ENCODE measurements at places on chromosomes 13 and 19.
A peak's percentile ranks its signal among the peaks of the same experiment; 100 is the strongest.

GRCh38 chr13:109401891-109402290 lies 384.5 kb downstream of the IRS2 start:
- no peak for DNase-seq

- no peak for DNase-seq
Observed at GRCh38 chr13:50474088-50474662, 369.3 kb downstream of the DLEU7 start.

GRCh38 chr19:11560404-11561051 lies 1.5 kb upstream of the ELOF1 start:
- DNase-seq = peak; percentile 59

DNA sequence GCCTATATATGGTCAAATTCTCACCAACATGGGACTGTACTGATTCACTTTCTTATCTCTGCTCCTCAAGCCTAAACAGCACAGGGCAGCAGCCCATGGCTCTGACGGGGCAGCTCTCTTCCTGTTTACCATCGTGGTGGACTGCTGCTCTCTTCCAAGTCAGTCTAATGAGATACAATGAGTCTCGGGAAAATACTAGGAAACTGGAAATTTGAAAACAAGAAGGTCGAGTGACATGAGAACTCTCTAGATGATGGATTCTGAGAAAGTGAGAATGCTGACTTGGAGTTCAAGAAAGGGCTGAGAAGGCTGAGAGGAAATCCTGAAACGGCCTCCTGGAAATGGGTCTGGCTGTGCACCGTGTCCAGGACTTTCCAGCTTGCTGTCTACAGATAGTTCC lies 122.8 kb upstream of the ARGLU1 start:
- DNase-seq = no peak

DNA sequence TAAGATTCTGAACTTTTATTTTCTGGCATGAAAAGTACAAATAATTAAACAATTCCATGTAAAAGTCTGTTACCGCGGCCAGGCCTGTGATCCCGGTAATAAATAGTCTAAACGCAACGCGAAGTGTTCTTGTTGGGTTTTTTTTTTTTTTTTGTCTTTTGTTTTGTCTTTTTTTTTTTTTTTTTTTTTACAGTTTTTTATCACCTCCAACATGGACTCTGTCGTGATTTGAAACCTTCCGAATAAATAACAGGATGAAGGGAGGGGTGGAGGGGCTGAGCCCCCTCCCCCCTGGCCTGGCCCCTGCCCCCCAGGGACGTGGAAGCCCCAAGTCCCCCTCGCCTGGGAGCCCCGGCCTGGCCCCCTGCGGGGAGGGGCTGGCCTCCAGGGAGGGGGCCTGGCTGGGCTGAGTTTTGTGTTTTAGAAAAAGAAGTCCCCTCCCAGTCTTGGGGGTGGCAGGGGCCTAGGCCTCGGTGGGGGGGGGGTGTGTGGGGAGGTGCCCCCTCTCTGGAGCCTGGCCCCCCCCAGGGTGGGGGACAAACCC lies 16.0 kb downstream of the PRKCSH start:
- no peak for DNase-seq

- no peak for DNase-seq
Observed at GRCh38 chr19:42196011-42197001, 21.2 kb downstream of the DEDD2 start.

DNA sequence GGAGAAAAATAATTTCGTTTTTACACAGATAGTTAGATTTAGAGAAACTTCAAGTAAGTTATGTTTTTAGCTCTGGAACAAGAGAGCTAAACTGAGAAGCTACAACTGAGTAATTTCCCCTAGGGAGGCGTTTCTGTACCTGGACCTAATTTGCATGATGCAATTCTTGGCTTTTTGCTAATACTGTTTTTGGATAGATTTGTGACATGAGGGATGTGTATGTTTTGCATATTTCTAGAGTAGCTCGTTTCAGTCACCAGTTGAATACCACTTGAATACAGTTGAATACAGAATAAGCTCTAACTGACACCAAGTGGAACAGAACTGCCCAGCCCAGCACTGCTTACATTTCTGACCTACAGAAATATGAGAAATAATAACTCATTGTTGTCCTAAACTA lies 1227.9 kb upstream of the SPRY2 start:
- DNase-seq = no peak

DNA sequence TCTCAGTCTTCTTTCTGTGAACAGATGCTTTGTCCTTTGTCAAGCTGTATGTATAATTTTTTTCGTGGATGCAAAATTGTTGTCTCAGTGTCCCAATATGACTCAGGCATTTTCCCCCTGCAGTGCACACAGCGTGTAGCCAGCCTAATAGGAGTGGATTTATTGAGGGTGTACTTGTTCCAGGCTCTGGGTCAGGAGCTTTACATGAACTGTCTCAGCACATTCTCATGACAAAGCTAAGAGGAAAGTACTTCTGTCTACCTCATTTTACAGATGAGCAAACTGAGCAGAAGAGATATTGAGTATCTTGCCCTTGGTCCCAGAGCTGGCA lies 50.8 kb downstream of the STK24 start:
- no peak for DNase-seq

- DNase-seq = no peak
Observed at GRCh38 chr19:15358918-15359317, 20.7 kb downstream of the AKAP8 start.

- no peak for DNase-seq
Observed at GRCh38 chr13:94063096-94063495, 416.4 kb downstream of the DCT start.

- no peak for DNase-seq
Observed at GRCh38 chr13:48641404-48641803, 12.3 kb upstream of the CYSLTR2 start.

- peak; percentile 97 for DNase-seq
Observed at GRCh38 chr19:38402967-38403674, at the start of gene FAM98C. TSS of gene FAM98C (plus strand) at chr19:38403093. CDS start at chr19:38403154, 61 bp downstream.

- no peak for DNase-seq
Observed at GRCh38 chr13:88565566-88565965, 894.4 kb downstream of the SLITRK5 start.

GRCh38 chr13:109180905-109181425 lies 551.6 kb downstream of the MYO16 start:
- DNase-seq = no peak

GRCh38 chr19:2302319-2303210 lies 5.4 kb downstream of the LINGO3 start:
- DNase-seq = no peak

DNA sequence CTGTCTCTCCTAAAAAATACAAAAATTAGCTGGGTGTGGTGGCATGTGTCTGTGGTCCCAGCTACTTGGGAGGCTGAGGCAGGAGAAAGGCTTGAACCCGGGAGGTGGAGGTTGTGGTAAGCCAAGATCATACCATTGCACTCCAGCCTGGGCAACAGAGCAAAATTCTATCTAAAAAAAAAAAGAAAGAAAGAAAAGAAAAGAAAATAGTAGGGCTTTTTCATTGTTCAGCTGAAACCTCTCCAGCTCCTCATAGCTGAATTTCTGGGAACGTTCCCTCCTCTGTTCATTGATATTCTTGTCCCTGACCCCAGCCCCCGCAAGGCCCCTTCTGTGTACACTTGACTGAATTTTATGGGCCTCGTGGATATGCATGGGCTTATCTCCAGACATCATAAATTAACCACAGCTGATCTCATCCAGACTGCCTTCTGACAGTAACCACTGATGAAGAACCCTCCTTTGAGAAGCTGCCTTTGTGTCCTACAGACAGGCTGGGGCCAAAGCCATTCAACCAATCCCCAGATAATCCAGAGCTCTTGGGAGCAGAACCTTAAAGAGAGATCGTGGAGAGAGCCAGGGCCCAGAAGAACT lies at the start of gene ELSPBP1:
Gene ELSPBP1, plus strand, starts transcription at position 424 of the 594 bp plus-strand sequence. CDS start 14,036 bp downstream, outside the sequence.
- DNase-seq = no peak

- no peak for DNase-seq
Observed at GRCh38 chr19:35265126-35265899, 3.4 kb upstream of the USF2 start.

DNA sequence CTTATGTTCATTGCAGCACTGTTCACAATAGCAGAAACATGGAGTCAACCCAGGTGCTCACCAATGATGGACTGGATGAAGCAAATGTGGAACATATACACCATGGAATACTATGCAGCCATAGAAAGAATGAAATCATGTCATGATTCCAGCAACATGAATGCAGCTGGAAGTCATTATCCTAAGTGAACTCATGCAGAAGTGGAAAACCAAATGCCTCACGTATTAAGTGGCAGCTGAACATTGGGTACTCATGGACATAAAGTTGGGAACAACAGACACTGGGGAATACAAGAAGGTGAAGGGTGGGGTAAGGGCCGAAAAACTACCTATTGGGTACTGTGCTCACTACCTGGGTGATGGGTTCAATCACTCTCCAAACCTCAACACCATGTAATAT lies 915.9 kb downstream of the UQCRFS1 start:
- no peak for DNase-seq

- no peak for DNase-seq
Observed at GRCh38 chr13:52419080-52419479, 13.1 kb upstream of the THSD1 start.

GRCh38 chr19:3045191-3045590 lies 16.1 kb upstream of the TLE2 start:
- DNase-seq = no peak

GRCh38 chr19:58034477-58034793 lies 610 bp downstream of the ZSCAN1 start:
- DNase-seq = no peak

- DNase-seq = no peak
Observed at GRCh38 chr19:43618921-43619261, 538 bp downstream of the ZNF428 start.

GRCh38 chr19:17321655-17322489 lies 12.5 kb downstream of the DDA1 start:
- no peak for DNase-seq

GRCh38 chr13:49567491-49567890 lies 17.9 kb downstream of the RCBTB1 start:
- no peak for DNase-seq

- DNase-seq = no peak
Observed at GRCh38 chr13:97267418-97268059, 45.4 kb downstream of the MBNL2 start.

GRCh38 chr13:94006296-94006695 lies 473.2 kb downstream of the DCT start:
- no peak for DNase-seq

DNA sequence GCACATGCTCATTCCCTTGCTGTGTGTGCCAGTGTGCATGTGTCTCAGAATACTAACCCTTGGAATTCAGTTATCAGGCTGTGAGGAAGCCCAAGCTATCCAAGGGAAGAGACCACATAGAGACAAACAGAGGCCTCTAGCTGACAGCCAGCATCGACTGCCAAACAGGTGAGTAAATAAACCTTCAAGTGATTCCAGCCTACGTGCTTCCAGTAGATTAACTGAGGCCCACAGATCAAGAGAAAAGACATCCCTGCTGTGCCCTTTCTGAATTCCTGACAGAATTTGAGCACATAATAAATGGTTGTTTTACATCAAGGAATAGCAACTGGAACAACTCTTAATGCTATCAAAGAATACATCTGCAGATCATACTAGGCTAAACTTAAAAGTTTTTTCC lies 17.5 kb downstream of the ZC3H13 start:
- no peak for DNase-seq

- no peak for DNase-seq
Observed at GRCh38 chr13:62432295-62432694, 1016.6 kb upstream of the PCDH20 start.

DNA sequence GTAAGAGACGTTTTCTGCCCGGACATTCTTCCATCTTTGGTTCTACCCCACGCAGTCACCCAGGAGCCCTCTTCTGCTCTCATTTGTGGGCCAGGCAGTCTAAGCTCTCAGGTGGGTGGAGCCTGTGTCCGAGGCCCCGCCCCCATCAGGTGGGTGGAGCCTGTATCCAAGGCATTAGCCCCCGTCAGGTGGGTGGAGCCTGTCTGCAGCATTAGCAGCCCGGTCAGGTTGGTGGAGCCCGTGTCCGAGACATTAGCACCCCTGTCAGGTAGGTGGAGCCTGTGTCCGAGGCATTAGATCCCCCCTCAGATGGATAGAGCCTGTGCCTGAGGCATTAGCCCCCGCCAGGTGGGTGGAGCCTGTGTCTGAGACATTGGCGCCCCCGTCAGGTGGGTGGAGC lies 45.5 kb upstream of the C13orf46 start:
- DNase-seq = peak; percentile 31

DNA sequence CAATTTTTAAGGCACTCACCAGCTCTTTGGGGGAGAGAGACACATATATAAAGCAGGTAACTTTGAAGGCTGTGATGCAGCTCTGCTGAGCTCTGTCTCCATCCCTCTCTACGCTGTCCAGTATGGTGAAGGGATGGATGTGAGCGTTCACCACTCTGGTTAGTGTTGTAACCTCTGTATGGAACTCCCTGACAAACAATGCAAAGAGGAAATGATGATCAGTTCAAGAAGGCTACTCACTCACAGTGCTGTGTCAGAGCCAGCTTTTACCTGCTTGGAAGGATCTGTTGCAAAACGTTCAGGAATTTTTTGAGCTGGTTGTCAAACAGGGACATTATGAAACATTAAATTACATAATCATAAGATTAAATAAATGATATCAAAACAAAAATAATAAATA lies 90.8 kb upstream of the SLC10A2 start:
- DNase-seq = no peak

DNA sequence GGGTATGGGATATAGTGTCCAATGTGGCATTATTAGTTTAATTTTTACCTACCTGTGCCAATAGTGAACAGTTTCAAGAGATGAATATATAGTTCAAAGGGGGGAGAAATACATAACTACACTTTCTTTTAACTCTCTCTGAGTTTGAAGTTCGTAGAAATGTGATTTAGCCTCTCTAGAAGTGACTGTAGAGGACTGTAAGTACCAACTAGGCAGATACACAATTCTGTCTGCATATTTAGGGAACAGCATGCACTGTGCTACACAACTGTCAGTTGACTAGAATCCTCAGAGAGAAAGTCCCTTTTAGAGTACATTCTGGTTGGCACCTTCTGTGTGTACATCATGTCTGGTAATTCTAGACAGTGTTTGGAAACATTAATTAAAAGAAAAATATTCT lies 17.5 kb upstream of the ZNF90 start:
- DNase-seq = no peak

GRCh38 chr13:65679240-65679639 lies 1550.9 kb downstream of the PCDH9 start:
- DNase-seq = no peak

GRCh38 chr19:17058236-17058635 lies 17.0 kb downstream of the HAUS8 start:
- no peak for DNase-seq

- DNase-seq = peak; percentile 54
Observed at GRCh38 chr19:18437491-18438330, at the start of gene ISYNA1. TSS of gene ISYNA1 (minus strand) at chr19:18438133. CDS start at chr19:18437979, 154 bp downstream.

DNA sequence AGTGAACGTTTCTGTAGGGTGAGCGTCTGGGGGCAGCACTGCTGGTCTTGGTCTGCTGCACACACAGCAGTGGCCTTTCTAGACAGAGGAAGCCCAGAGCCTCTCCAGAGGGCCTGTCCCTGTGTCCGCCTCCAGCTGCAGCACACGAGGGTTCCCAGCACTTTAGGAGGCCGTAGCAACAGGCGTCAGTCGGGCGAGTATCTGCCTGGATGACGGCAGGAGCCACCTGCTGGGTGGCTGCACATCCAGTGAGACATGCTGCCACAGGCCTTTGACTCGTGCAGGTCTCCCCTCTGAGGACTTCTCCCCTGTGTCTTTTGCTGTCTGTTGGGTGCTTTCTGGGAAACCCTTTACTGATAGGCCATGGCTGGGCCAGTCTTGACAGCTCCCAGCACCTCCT lies 22.1 kb downstream of the AP2A1 start:
- DNase-seq = no peak
